ENCODE measurements at places on chromosomes 5 and 9. TPM values are rescaled to one million over a fixed set of nuclear protein-coding genes. Genes with fewer than 3 reads are reported as not detected.

The DRD1 gene
- total RNA-seq: not detected

The WWC1 gene
- 47.4 TPM for total RNA-seq

The PCDHA11 gene
- 1.1 TPM for total RNA-seq

The C5orf46 gene
- not detected for total RNA-seq

The LIX1 gene
- 1.8 TPM for total RNA-seq

The NMUR2 gene
- not detected for total RNA-seq

The SEMA6A gene
- total RNA-seq: 23.7 TPM

The PCDHA9 gene
- total RNA-seq: not detected

The CCNG1 gene
- 74.7 TPM for total RNA-seq

The IGFBPL1 gene
- 1.7 TPM for total RNA-seq

The PITX1 gene
- total RNA-seq: 30.3 TPM

The FGF10 gene
- 12.6 TPM for total RNA-seq

The LYSMD3 gene
- total RNA-seq: 8.0 TPM
